ENCODE measurements at places on chromosomes 16 and 17.

- DNase-seq, result no peak
Observed at GRCh38 chr16:87816507-87817100, 50.8 kb upstream of the KLHDC4 start.

GRCh38 chr17:55903028-55903690, 152.3 kb downstream of the PCTP start:
- DNase-seq, result no peak

- no peak for DNase-seq
Observed at GRCh38 chr16:88326611-88327485, 55.9 kb upstream of the ZNF469 start.

- no peak for DNase-seq
Observed at GRCh38 chr17:37339321-37339720, 36.5 kb upstream of the C17orf78 start.

GRCh38 chr17:67879662-67880061, 54.4 kb downstream of the BPTF start:
- no peak for DNase-seq

Measured in HEK293T (cell line).